ENCODE measurements at places on chromosomes 16 and 17.
A peak's percentile ranks its signal among the peaks of the same experiment; 100 is the strongest.

- no peak for DNase-seq
Observed at GRCh38 chr17:44384823-44385286, 4.6 kb downstream of the ITGA2B start.

- no peak for DNase-seq
Observed at GRCh38 chr17:48462946-48463345, 32.9 kb upstream of the SKAP1 start.

DNA sequence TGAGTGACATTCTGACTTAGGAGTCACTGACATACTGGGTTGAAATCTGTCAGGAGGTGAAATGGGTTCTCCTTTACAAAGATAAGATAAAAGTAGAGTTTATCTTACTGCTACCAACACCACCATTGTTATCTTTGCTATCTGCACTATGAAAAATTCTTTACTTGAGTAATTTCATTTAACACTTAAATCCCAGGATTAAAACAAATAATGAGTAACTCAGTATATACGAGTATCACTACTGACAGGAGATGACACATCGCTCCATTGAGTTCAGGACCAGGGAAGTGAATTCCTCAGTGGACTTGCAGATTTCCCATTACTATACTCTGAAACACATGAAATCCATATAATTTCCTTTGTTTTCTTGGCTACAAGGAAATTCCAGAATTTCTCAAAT is 242.1 kb upstream of the NLRP1 start:
- no peak for DNase-seq

DNA sequence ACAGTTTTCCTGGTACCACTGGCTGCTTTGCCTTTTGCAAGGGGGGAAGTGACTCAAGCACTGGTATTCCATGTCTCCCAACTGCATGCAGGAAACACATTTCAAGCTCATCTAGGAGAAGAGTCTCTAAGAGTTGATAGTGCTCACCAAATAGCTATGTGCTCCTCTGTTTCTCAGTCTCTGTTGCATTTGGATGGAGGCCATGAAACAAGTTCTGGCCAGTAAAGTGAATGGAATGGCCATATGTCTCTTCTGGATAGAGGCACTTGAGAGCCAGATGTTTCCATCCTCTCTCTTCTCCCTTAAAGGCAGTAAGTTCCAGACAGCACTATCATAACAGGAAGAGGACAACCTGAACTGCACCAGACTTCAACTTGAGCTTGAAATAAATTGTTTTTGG is 60.6 kb downstream of the C16orf82 start:
- no peak for DNase-seq

DNA sequence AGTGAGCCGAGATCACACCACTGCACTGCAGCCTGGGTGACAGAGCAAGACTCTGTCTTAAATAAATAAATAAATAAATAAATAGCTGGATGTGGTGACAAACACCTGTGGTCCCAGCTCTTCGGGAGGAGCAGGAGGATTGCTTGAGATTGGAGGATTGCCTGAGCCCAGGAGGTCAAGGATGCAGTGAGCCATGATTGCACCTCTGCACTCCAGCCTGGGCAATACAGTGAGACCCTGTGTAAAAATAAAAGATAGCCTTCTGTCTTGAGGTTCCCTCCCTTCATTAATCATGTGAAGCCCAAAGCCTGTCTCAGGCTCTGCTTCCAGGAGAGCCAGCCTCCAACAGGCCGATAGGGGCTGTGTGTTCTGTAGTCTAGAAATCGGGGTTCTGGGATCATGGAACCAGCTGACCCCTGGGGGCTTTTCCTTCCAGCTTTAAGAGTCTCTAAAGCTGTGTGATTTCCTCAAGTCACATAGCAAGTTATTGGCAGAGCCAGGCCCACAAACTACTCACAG is 34.5 kb upstream of the IL34 start:
- DNase-seq: no peak

DNA sequence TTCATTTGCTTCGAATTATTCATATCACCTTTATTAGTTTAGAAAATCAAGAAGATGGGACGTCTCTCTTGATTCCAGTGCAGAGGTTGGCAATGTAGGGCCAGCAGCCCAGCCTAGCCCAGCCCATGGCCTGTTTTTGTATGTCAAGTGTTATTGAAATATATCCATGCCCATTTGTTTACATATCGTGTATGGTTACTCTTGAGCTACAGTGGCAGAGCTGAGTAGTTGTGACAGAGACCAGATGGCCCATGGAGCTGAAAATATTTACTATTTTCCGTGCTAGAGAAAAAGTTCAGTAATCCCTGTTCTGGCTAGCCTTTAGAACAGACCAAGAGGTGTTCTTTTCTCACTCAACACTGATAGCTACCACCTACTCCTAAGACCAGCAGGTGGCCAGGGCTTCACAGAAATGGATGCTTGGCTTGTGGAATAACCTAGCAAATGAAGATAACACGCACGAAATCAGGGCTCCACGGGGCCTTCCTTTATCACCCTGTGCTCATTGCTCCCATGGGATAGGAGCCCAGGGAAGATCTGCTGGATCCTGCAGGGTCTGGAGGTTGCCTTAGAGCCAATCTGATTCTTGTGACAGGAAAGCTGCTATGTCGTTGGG is 123.2 kb upstream of the ANKFN1 start:
- DNase-seq: no peak

DNA sequence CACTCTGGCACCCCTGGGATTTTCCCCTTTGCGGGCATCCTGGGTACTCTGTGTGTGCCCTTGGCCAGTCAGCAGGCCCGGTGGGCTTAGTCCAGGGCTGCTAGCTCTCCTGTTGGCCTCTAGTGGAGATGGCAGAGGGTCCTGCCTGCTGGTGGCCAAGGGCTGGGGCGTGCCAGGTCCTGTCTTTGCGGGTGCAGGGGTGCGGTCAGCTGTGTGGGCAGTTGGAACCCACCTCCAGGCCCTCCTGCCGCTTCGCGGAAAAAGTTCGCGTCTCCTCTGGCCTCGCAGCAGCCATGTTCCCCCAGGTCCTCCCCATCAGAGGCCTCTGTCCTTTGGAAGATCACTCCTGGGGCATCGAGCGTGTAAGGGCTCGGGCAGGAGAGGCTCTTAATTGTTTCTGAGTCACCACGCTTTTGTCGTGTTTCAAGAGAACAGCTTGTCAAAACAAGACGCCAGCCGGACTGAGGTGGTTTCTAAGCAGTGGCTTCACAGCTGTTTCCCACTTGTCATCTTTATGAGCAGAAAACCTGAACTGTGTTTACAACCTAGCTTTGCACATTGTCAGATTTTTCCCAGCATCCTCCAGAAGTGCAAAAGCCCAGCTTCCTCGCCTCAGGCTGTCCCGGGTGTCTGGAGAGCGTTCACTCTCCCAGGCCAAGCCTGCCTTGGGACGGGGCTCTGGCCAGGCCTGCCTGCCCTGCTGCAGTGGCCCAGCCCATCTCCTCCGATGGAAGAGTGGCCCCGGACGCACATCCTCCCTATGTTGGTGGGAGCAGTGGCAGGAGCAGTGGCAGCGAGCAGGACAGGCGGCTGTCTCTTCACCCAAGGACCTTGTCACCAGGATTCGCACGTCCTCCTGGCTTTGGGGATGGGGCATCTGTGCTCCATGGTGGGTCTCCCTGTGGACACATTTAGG is 5.0 kb upstream of the DNASE1L2 start:
- DNase-seq: no peak

GRCh38 chr17:12673788-12674187 is 8.1 kb downstream of the MYOCD start:
- no peak for DNase-seq

GRCh38 chr16:64090327-64090726 is 1031.5 kb downstream of the CDH11 start:
- no peak for DNase-seq

GRCh38 chr17:38465391-38466345 is 37.4 kb downstream of the ARHGAP23 start:
- no peak for DNase-seq

- DNase-seq: no peak
Observed at GRCh38 chr17:9859781-9860180, 34.1 kb downstream of the GLP2R start.

- DNase-seq: no peak
Observed at GRCh38 chr17:20774472-20775135, 195.1 kb downstream of the CDRT15L2 start.

DNA sequence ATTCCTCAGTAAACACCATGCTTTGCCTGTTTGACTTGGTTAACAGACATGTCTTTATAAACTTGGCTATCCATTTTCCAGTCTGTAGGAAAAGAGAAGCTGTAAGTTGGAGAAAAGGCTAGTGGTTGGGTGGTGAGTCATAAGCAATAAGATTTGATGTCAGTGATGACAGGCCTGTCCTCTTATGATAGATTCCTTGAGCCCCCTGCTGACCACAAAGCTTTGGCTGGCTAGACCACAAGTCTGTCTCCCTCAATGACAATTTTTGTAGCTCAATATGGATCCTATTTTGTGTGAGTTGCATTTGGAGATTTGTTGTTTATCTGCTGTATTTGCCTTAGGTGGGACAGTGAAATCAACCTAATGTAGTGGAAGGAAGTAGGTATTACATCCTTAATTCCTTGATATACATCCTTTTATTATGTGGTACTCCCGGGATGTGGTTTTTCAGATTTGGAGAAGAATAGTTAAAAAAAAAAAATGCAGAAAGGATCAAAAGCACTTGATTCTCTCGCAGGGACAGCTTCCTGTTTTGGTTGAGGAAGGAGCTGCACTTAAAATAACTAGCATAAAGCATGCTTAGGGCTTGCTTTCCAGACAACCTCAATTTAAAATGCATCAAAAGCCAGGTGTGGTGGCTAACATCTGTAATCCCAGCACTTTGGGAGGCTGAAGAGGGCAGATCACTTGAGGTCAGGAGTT is 67.4 kb downstream of the SIAH1 start:
- no peak for DNase-seq

GRCh38 chr17:13863436-13863835 is 205.9 kb upstream of the COX10 start:
- DNase-seq: no peak

DNA sequence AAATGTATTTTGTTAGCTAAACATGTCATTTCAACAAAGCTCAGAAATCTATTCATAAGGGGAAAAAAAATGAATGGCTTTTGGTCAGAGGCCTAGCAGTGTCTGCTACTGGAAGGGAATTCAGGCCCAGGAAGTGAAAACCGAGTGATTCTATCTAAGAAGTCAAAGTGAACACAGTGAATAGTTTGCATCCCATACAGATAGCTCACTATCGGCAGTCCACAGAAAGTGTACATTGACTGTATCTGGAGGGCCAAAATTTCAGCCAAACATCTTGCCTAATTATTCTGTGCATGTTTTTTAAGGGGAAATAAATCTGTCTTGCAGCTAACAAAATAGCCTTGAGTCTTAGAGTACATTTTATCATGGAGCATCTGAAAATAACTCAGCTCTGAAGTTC is 214.4 kb upstream of the CACNG5 start:
- no peak for DNase-seq

GRCh38 chr17:34313164-34313563 is 6.1 kb upstream of the CCL8 start:
- DNase-seq: no peak

- DNase-seq: no peak
Observed at GRCh38 chr16:55480228-55480655, 1.2 kb downstream of the MMP2 start.

DNA sequence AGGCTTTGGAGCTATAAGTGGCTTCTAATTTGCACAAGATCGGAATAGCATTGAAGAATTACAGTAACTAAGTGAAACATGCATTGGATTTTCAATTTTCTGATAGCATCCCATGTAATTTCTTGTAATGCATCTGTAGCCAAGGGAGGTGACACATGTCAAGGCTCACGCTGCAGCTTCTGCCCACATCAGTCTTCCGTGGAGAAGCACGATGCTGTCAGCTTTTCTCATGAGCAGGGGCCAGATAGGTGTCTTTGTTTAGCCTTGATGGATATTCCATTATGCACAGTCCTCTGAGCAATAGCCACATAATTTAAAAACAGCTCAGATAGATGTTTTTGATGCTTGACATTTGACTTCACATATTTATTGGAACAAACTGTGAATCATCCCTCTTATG is 1046.9 kb upstream of the EEF2KMT start:
- no peak for DNase-seq

GRCh38 chr17:7352503-7352889 is 534 bp downstream of the KCTD11 start:
- DNase-seq: no peak

GRCh38 chr16:72833482-72833881 is 214.4 kb downstream of the ZFHX3 start:
- no peak for DNase-seq

DNA sequence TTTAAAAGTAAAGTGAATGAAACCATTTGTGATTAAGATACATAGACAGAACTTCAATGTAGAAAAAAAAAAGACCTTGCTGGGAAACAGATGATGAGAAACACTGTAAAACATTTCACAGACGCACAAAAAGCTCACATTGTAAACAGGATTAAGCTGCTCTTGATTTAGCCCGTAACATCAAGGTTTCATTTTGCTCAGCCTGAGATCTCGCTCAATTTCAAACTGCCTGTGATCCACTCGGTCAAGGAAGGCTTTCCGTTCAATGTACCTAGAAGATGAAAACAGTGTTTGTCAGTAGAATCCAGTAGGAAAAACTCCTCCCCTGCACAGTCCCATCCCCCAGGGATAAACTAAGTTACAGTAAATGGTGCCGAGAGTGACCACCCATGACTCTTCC is 42.3 kb upstream of the BCAR1 start:
- DNase-seq: no peak

- DNase-seq: no peak
Observed at GRCh38 chr17:59490216-59490615, 75.2 kb upstream of the DHX40 start.

GRCh38 chr16:87186446-87186845 is 130.7 kb downstream of the C16orf95 start:
- DNase-seq: no peak

- DNase-seq: peak; percentile 9
Observed at GRCh38 chr16:19338335-19338734, 52.8 kb downstream of the CLEC19A start.

DNA sequence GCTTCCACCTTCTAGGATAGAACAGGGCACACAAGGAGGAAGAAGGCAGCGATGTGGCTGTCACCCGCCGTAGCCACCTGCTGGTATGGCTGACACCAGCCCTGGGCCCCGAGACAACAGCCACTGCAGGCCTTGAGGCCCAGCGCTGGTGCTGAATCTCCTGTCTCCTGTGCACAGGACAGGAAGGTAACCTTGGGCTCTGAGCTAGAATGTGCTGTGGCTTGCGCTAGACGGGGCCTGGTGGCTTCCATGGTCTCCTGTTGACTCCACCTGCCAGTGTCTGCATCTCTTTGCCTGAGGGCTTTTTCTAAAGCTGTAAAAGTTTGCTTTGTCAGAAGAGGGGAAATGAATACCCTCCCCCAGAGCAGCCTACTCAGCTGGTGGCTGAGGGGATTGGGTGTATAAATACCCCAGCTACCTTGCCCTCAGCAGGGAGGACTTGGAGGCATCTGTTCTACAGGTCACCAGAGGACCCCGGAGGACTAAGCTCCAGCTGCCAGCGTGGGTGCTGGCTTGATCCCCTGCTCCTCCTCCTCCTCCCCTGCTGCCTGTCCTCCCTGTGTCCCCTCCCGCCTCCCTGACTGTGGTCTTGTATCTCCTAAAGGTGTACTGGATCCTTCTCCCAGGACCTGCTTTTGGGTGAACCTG is 76.1 kb upstream of the SDK2 start:
- DNase-seq: no peak

Data from large intestine (tissue), 12 donors.